Skeletal muscle cell (primary cell): ENCODE measurements at places on chromosomes 7 and 10.

DNA sequence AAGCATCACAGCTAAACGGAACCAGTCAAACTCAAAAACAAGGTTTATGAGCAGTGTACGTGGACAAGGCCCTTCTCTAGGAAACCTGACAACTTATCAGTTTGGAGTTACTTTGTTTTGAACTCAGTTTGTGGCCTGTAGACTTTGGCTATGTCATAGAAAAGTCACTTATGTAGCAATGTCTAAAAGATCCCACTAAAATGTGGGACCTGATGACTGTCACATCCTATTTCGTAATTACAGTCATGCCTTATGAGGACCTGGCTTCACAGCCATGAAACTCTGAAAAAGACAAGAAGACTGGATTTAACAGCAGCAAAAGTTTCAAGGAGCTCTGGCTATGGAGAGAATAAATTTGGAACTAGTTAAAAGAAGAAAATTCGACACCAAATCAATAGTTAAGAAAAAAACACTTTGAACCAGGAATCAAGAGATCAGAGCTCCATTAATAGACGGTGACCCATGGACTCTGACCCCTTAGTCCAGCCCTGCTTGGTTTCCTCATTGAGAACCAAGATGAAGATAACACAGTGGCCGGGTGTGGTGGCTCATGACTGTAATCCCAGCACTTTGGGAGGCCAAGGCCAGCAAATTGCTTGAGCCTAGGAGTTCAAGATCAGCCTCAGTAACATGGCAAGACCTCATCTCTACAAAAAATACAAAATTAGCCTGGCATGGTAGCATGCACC lies 204.3 kb downstream of the SFMBT2 start:
- no peak for DNase-seq

- peak; percentile 79 for DNase-seq
Observed at GRCh38 chr10:4498711-4499251, 327.2 kb upstream of the AKR1E2 start.

- no peak for DNase-seq
Observed at GRCh38 chr10:118792526-118792925, 37.8 kb upstream of the CACUL1 start.

GRCh38 chr10:102414749-102415148 lies 3.8 kb downstream of the PSD start:
- no peak for DNase-seq

DNA sequence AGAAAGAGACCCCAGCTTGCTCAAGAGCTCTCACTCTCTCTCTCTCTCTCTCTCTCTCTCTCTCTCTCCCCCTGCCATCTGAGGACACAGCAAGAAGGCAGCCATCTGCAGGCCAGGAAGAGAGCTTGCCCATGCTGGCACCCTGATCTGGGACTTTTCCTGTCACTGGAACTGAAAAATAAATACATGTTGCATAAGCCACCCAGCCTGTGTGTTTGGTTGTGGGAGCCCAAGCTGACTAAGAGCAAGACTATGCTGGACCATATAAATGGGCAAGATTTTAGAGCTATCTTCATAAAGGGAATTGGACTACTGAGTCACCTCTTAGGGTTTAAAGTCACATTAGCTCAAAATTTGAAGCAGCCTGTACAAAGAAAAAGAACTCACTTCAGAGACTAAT lies 98.6 kb downstream of the SLC16A9 start:
- DNase-seq = no peak

GRCh38 chr7:117489430-117489829 lies 9.6 kb downstream of the CFTR start:
- DNase-seq = no peak

- no peak for DNase-seq
Observed at GRCh38 chr7:107166736-107167426, 1.9 kb upstream of the HBP1 start.

GRCh38 chr7:23712368-23713284 lies 2.6 kb downstream of the STK31 start:
- peak; percentile 30 for DNase-seq

DNA sequence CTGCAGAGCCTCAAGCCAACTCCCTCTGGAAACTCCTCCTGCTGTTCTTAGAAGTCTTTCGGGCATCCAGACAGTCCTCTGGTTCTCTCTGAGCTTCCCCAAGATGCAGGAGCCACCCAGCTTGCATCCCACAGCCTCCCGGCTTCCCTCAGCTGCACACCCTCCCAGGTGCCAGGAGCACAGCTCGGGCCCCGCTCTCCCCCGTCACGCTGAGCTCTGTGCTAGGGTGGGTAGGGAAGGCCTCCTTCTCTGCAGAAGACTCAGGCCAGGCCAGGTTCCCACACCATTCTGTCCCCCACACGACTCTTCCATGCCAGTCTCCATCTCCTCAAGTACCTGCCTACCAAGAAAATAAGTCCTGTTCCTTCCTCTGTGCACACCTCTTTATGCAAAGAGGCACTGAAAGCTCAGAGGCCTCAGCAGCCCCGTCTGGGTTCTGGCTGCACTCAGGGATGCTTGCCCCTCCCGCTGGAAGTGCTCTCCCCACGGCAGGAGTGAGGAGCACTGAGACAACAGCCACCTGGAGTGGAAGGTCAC lies 537.1 kb downstream of the PTPRN2 start:
- no peak for DNase-seq

DNA sequence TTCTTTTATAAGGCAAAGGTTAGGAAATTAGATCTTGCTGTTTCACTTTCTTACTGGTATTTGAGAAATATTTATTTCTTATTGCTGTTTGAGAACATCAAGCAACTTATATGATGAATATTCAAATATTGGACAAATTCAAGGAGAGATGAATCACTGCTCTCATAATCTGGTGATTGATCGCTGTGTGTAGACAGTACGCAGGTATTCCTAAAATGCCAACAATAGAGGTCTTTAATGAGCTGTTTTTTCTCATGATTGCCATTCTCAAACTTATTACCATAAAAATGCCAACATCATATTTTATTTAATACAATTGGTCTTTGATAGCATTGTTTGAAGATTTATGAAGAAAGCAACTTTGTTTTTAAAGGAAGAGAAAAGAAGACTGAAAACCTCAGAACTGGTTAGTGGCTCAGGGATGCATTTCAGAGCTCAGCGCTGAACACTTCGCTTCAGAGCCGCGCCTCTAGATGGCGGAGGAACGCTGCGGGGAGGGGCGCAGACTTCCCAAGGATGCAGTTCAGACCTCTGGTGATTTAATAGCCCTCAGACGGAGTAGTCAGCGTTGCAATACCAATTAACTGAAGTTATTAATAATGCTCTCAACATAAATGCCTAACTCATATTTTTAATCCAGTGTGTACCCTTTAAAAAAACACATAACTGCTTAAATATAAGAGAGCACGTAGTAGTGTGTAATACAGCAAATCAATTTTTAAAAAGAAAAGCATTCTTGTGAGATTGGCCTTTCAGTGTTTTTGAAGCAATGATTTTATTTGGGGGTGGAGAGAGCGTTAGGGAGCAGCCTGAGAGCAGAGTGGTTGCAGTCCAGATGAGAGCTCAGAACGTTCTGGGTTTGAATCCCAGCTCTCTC lies 38.5 kb upstream of the STEAP4 start:
- DNase-seq = no peak

DNA sequence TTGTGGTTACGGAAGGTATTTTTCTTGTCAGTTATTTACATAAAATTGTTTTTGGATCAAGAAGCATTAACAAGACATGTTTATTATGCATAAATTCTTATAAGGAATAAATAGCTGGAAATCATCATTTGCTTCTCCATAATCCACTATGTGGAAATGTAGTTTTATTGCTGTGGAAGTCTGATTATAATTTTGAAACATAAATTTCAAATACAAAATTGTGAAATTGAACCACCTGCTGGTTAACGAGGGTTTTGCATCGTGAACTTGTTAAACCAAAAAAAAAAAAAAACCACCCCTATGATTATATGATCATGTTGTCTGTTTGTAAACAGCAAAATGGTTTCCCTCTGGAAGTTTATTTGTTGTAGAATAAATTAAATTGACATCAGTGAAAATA lies 25.9 kb downstream of the ABRAXAS2 start:
- DNase-seq = no peak

GRCh38 chr7:31082447-31082846 lies 30.3 kb downstream of the ADCYAP1R1 start:
- DNase-seq = no peak
